Left renal cortex interstitium (tissue), 4 donors: ENCODE measurements at places on chromosomes 2 and 18. TPM values are rescaled to one million over a fixed set of nuclear protein-coding genes. Genes with fewer than 3 reads are reported as not detected.

CD207 gene
- polyA plus RNA-seq = not detected

SLC4A3 gene
- polyA plus RNA-seq = 7.6 TPM

SMAD2 gene
- 83.4 TPM for polyA plus RNA-seq

APOB gene
- 2.1 TPM for polyA plus RNA-seq

SERPINB2 gene
- polyA plus RNA-seq = 0.09 TPM

PSTPIP2 gene
- polyA plus RNA-seq = 9.0 TPM

- no peak for DNase-seq
Observed at GRCh38 chr2:74005786-74006185, 21.1 kb downstream of the TET3 start.

DNA sequence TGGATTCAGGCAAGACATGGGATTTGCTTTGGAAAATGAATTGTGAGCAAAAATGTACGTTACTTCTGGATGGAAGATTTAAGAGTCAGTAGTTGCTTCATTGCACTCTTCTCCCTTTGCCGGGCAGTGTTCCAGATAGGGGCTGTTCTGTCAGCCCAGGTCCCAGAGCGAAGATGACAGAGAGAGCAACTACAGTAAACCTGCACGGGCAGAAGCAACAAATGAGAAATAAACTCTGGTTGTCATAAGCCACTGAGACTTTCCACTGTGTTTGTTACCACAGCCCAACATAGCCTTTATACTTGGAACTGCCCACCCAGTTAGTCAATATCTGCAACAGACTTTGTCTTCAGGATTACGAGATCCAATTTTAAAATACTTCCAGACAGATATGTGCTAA is 83.3 kb downstream of the CACNB4 start:
- DNase-seq = no peak

DNA sequence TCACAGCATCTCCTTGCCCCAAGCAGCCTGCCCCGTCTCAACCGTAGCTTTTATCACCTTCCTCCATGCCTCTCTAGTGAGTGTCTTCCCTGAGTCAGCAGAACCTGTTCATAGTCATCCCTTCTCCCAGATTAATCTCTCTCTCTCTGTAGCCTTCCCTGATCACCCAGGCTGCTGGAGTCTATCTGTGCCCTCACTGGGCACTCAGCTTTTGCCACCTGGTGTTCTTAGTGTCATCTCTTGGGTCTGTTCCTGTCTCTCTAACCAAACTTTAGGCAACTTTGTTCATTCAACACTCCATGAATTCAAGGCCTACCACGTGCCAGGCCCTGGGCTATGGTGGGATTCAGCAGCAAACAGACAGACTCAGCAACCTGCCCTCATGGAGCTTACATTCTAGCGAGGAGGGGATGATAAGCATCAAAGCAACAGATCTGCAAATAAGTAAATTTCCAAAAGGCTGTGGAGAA is 159.1 kb downstream of the SMAD7 start:
- no peak for DNase-seq

DNA sequence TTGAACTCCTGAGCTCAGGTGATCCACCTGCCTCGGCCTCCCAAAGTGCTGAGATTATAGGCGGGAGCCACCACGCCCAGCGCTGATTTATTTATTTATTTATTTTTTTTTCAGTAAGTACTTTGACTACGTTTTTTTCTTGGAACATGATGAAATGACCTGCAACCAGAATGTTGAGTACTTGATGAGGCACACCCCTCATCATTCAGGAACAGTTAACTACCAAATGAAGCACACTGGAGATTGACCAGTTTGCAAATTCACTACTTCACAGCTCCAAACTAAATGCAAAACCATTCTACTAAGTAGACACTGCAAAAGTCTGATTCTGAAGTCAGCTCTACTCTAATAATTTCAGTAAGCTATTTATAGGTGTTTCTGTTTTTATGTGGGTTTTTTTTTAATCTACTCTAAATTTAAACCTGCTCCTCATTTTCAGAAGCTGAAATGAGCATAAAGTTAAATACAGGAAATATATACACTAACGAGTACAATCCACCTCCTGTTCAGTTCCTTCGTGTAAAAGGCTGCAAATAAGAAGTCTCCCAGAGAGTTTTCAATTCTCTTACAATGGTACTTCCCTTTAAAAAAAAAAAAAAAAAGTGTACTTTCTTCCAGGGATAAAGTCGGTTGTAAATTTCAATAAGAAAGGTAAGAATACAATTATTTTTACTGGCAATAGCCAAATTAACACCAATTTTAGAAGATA is 1.4 kb downstream of the GFPT1 start:
- DNase-seq = no peak

GRCh38 chr18:331221-331821 is 63.5 kb upstream of the THOC1 start:
- DNase-seq = no peak

GRCh38 chr2:226601881-226602662 is 197.5 kb downstream of the IRS1 start:
- DNase-seq = no peak

GRCh38 chr18:38368246-38368645 is 802.6 kb upstream of the CELF4 start:
- no peak for DNase-seq

GRCh38 chr2:236604575-236605344 is 35.1 kb downstream of the ACKR3 start:
- no peak for DNase-seq

- no peak for DNase-seq
Observed at GRCh38 chr2:109707281-109708147, 86.6 kb upstream of the RGPD5 start.

GRCh38 chr2:46915281-46915810 is at the start of gene MCFD2:
MCFD2 (minus strand) TSS chr2:46915806; CDS start chr2:46909171, 6,635 bp downstream.
- DNase-seq = no peak

DNA sequence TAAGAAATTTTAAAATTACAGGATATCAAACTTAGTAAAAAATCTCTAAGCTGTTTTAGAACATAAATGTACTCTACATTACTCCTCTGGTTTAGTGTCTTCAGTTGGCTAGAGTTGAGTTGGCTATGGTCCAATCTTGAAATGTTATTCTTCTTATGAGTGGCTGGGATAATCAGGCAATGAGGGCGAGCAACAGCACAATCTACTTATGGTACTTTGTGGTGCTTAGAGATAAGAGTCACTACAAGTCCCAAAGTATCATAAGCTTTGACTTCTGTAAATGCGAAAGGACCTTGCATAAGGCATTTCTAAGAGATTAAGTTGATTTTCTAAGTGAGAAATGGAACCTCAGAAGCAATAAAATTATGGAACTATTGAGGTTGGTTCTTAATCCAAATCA is 361.7 kb downstream of the GPD2 start:
- DNase-seq = no peak

DNA sequence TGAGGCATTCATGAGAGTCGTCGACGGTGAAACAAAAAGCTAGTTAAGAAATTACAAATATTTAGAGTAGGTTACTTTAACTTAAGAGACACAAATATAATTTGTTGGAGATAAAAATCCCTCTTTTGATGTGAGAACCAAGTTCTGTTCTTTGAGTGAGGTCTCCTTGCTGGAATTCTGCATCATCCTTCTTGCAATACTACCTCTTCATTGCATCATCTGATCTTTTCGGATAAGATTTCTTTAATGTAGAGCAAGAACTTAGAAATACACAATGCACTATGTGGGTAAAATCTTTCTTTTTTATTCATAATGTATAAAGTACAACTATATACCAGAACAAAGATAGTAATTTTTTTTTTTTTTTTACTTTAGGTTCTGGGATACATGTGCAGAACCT is 118.4 kb downstream of the ARL4C start:
- no peak for DNase-seq

DNA sequence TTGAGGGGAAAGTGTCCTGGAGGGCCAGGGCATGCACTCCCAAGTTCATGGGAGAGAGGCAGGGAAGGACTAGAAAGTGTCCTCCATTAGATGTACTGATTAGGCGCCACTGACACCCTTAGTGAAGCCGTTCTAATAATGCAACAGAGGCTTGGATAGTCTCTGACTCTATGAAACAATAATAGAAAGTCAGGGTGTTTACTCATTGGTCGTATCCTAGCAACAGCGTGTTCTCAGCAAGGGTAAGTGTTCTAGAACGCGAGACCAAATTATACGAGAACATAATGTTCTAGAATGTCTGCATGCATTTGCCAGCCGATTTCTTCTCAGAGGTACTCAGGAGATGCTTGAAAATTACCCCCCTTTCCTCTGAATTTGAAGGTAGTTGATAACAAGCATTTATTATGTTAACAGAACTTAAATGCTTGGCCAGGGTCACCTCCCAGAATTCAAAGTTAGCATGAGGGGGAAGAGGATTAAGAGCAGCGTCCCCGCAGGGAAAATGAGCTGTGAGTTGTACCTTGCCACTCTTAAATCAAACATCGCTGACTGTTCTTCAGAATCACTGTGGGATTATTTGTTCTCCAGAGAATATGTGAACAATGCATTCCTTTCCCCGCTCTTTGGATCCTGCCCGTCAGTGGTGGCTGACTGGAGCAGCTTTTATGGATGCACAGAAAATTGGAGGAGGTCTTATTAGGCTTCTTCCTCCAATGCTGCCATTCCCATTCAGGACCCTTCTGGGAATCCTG is 33.7 kb upstream of the PDIA6 start:
- no peak for DNase-seq
